ENCODE measurements at places on chromosomes 2 and 18. TPM values are rescaled to one million over a fixed set of nuclear protein-coding genes. Genes with fewer than 3 reads are reported as not detected.

DNA sequence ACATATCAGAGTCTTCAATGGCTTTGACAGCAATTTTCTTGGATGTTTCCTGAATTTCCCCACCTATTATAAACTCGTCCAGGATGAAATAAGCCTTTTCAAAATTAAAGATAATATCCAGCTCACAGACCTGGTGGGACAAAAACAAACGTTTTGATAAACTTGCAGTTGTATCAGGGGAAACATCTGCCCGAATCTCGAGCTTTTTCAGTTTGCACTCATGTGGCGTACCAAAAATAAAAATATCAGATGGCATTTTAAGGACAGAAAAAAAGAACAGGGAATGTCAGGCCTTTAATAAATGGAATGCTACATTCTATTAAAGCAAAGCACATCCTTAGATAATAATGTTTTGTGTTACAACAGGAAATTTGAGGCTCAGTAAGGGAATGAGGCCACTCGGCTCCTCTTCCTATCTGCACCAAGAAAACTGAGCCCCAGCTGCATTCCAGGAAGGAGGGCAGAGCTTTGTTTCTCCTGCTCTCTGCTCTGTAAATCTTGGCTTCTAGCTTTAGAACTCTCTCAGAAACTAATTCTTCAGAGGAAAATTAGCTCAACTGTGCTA is 72.1 kb downstream of the AP1S3 start:
- no peaks in the 10 kb centered on the region for H3K36me3 ChIP-seq
- H3K4me1 ChIP-seq, result no peaks in the 10 kb centered on the region
- H3K27me3 ChIP-seq, result no peaks in the 10 kb centered on the region
- DNase-seq, result no peak
- H3K27ac ChIP-seq, result no peak overlapping the region

Gene GALR1
- under 0.01 TPM for total RNA-seq

Gene TUBA4B
- total RNA-seq, result not detected

DNA sequence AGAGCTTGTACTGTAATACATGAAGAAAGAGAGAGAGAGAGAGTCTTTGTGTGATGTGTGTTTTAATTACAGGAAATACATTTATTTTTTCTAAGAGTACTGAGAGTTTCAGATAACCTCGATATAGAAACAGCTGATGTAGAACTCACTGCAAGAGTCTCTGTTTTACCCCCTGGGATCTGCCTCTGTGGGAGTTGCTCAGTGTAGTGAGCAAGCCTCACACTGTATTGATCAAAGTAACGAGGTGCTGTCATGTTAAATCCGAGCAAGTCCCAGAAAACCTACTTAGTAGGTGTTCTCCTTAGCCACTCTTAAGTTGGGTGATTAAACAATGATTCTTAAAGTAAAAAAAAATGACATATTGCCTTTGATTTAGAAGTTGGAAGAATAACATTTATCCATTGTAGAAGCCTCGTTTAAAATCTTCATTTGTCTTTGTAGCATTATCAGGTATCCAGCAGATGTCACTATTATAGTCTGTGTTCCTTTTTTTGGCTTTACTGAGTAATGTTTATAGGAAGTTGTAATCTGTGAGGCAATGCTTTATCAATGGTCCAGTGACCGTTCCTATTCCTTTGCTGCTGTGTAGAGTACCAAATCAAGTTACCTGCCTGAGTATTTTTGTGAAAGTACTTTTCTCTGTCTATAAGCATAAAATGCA is 219.0 kb downstream of the MYO3B start:
- peaks cover 16% of the 10 kb centered on the region for H3K4me1 ChIP-seq
- peaks cover 4% of the 10 kb centered on the region for H3K27me3 ChIP-seq
- no peaks in the 10 kb centered on the region for H3K36me3 ChIP-seq
- no peak overlapping the region for H3K27ac ChIP-seq
- DNase-seq, result no peak

GRCh38 chr18:55906536-55906935 is 318.5 kb upstream of the TCF4 start:
- H3K4me1 ChIP-seq, result no peaks in the 10 kb centered on the region
- DNase-seq, result no peak
- no peak overlapping the region for H3K27ac ChIP-seq

DNA sequence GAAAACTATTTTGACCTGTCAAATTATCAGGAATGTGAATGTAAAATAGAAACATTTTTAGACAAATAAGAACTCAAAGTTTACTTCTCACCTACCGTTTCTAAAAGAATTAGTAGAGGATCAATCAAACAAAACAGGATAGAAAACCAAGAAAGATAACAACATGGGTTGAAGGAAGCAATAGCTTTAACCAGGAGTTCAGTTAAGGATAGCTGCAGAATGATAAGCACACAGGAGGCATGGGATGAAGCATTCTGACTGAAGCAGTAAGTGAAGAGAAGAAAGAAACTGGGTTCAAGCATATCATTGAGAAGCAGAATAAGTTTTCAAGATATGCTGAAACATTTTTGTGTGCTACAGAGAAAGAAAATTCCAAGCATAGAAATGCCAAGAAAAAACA is 52.3 kb downstream of the TWSG1 start:
- no peak overlapping the region for H3K4me3 ChIP-seq
- no peaks in the 10 kb centered on the region for H3K4me1 ChIP-seq
- H3K36me3 ChIP-seq, result peaks cover 25% of the 10 kb centered on the region
- DNase-seq, result no peak
- no peaks in the 10 kb centered on the region for H3K27me3 ChIP-seq

Gene ANKRD30BL
- not detected for total RNA-seq

DNA sequence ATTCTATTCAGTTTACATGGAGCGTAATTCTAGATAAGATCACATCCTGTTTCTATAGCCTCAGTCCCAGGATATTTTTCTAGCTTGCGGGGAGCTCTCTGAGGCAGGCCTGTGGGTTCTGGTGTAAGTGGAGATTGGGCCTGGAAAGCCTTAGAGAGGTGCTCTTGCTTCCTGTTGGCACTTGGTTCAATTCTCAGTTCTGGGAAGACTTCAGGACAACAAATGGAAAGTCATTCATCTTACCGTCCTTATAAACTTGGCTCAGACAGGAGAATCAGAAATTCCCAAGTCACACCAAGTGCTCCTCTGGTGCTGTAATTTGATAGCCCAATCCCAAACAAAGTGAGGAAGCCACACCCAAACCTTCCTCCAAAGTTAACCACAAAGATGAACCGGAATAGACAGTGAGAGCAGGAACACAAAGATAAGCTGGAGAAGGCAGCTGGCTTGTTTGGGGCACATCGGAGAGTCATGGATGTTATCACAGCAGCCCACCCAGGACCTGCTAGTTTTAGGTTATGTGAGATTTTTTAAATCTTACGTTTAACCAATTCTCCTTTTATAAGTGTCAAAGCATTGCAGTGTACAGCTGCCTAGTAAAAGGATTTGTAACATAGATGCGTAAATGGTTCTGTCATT is 144.3 kb upstream of the MAP3K20 start:
- H3K36me3 ChIP-seq, result no peaks in the 10 kb centered on the region
- H3K4me1 ChIP-seq, result peaks cover 39% of the 10 kb centered on the region
- no peak for DNase-seq
- H3K27me3 ChIP-seq, result no peaks in the 10 kb centered on the region

DNA sequence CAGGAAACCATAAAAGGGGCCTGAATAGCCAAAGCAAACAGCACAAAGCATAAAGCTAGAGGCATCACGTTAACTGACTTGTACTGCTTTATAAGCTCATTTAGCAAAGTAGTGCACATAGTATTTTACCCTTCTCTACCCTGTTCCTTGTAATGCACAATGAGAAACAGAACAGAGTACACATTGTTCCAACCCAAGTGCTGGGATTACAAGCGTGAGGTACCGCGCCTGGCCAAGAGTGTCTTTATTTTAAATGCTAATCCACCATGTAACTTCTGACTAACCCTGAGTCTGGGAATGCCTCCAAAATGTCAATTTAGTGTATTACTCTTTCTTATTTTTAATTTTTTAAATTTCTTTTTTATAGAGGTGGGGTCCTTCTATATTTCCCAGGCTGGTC is 46.4 kb upstream of the STON1 start:
- H3K36me3 ChIP-seq, result peaks cover 27% of the 10 kb centered on the region
- no peak overlapping the region for H3K4me3 ChIP-seq
- peaks cover 14% of the 10 kb centered on the region for H3K4me1 ChIP-seq
- no peak for DNase-seq
- H3K27ac ChIP-seq, result peak overlapping the region; percentile 89
- no peaks in the 10 kb centered on the region for H3K27me3 ChIP-seq

GRCh38 chr2:19769513-19769912 is 132.3 kb downstream of the TTC32 start:
- H3K4me3 ChIP-seq, result no peak overlapping the region
- no peaks in the 10 kb centered on the region for H3K36me3 ChIP-seq
- no peak for DNase-seq
- no peaks in the 10 kb centered on the region for H3K27me3 ChIP-seq
- H3K4me1 ChIP-seq, result peaks cover 6% of the 10 kb centered on the region

DNA sequence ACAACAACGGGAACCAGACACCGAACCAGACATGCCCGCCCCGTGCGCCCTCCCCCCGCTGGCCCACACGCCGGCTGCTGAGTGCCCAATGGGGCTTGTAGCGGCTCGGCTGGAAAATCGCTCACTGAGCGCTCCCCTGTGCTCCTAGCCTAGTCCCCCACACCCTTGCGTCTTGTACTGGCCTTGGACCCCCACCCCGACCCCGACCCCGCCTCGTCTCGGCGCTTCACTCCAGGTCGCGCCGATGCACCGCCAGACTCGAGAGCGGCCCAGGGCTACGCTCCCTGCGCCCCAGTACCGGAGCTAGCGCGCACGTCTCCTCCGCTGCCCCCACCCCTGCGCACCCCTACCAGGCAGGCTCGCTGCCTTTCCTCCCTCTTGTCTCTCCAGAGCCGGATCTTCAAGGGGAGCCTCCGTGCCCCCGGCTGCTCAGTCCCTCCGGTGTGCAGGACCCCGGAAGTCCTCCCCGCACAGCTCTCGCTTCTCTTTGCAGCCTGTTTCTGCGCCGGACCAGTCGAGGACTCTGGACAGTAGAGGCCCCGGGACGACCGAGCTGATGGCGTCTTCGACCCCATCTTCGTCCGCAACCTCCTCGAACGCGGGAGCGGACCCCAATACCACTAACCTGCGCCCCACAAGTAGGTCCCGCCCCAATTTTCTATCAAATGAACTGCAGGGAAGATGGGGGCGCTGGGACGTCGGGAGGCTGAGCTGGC is 1.5 kb downstream of the GAD1 start:
- H3K27ac ChIP-seq, result no peak overlapping the region
- H3K4me1 ChIP-seq, result peaks cover 80% of the 10 kb centered on the region
- peaks cover 100% of the 10 kb centered on the region for H3K27me3 ChIP-seq
- no peaks in the 10 kb centered on the region for H3K36me3 ChIP-seq

Gene TMEM131
- total RNA-seq, result 23.9 TPM

DNA sequence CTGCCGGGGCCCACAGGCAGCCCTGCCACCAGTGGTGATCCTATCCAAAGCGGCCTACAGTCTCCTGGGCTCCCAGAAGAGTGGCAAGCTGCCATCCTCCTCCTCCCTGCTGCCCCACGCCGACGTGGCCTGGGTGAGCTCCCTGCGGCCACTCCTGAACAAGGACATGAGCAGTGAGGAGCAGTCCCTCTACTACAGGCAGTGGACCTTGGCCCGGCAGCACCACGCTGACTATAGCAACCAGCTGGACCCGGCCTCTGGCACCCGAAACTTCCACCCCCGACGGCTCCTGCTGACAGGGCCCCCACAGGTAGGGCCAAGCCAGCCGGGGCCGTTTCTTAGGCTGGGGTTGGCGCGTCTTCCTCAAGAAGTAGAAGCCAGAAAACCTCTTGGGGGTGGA is 100.5 kb downstream of the ESCO1 start:
- H3K36me3 ChIP-seq, result peaks cover 7% of the 10 kb centered on the region
- no peak for DNase-seq
- no peak overlapping the region for H3K27ac ChIP-seq
